Right renal pelvis (tissue), 4 donors: ENCODE measurements at places on chromosomes 7 and 10.

- no peak for DNase-seq
Measured at GRCh38 chr10:91975438-91975837, 51.9 kb downstream of the BTAF1 start.

GRCh38 chr7:124188576-124188975 is 155.7 kb upstream of the TMEM229A start:
- DNase-seq: no peak

DNA sequence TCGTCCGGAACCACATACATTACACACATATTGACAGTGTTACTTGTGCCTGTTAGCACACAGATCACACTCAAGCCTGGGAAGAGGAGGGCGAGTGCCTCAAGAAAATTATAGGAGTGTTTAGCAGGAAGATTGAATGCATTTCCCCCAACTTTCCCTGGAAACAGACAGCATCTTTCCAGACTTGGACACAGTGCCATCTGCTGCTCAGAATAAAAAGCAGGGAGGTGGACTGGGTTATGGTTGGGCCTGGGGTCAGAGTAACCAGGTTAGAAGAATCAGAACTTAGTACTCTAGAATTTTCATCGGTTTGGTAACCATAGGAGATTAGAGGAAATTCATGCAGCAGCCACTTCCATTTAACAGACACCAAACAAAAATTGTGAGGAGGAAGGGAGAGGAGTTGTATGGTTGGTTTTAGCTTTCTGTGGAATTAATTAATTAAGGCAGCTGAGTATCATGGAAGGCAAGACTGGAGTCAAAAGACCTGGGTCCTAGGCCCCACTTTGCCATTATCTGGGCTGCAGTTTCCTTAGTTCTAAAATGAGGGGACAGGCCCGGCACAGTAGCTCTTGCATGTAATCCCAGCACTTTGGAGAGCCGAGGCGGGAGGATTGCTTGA is 43.4 kb upstream of the OPTN start:
- DNase-seq: peak; percentile 8

GRCh38 chr7:71733107-71733870 is 601.3 kb downstream of the GALNT17 start:
- peak; percentile 69 for DNase-seq

- no peak for DNase-seq
Measured at GRCh38 chr10:90136731-90137316, 435.4 kb downstream of the KIF20B start.

DNA sequence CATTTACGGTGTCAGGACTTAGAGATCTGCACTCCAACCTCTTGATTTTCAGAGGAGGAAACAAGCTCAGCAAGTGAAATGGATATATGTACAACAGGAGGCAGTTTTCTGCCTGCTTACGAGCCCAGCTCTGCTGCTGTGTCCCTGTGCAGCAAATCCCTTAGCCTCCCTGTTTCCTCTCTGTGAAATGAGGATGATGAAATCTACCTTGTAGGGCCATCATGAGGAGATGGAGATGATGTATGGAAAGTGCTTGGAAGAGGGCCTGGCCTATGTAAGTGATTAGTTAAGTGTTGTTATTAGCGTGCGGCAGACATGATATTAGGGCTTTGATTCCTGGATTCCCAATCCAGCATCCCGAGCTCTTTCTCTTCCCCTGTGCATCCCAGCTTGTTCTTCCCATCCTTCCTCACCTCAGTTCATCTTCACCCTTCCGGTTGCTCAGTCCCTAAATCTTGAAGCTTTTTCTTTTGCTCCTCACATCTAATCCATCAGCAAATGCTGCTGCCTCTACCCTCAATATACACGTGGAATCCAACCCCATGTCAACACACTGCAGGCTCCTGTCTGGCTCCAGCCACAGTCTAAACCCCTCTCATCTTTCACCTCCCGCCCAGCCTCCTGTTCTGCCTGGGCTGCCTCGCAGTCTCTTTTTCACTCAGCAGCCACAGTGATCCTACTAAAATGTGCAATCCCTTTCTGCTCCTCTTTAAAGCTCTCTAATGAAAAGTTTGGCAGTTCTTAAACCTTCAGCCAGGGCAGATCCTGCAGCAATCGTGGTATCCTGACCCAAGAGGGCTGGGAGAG is 113.8 kb downstream of the MARCHF5 start:
- no peak for DNase-seq

GRCh38 chr7:128201067-128201689 is 39.9 kb upstream of the LEP start:
- DNase-seq: no peak

- DNase-seq: no peak
Measured at GRCh38 chr10:130393342-130393741, 257.2 kb downstream of the GLRX3 start.

DNA sequence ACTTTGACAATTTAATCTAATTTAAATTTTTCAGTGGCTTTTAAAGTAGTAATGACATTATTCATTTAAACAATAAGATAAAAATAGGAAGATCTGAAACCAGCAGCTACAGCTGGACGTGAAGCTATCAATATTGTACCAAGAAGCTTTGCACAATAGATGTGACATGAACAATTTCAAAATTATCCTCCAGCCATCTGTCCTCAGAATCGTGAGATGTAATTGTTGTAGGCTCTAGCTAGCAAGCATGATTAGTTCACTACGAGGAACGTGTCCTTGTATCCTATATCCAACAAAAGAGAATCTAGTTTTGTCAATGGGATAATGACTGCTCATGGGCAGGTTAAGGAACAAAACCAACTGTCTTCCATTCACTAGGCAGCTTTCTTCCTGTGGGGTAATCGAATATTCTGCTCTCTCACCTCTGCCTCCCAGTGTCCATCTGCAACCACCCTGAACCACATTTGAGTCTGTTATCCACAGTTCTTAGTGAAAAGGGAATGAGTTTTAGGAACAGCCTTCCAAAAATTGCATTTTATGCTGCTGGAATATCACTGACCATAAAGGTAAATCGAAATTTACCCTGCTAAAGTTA is 247.3 kb downstream of the PARD3 start:
- DNase-seq: no peak

DNA sequence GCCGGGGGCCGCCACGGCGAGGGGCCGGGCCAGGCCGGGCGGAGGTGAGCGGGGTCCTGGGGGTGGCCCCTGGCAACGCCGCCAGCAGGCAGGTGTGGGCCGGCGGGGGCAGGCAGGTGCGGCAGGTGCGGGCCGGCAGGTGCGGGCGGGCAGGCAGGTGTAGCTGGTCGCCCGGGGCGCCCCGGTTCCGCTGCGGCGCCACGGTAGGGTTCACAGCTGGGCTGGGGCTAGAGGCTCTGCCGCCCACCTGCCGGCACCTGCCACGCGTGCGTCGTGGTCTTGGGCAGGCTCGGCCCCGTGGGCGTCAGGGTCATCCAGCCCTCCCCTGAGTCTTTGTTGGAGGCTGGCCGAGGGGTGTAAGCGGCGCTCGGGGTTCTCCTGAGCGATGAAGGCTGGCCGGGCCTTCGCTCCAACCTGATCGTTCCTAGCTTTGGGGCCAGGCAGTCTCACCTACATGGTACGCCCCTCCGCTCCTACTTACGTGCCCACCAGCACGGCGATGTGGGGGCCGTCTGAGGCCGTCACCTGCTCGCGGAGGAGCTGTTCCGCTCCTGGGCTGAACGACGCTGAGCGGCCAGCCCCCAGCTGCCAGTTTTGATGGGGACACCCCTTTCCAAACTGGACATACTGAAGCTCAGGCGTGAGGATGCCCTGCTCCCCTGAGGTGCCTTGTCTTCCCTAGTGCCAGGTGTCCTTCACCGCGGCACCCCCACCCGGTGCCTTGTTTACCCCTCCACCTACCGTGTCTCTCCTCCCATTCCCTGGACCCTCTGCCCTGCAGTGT is 493 bp downstream of the ZMIZ2 start:
- DNase-seq: no peak

- DNase-seq: no peak
Measured at GRCh38 chr7:391961-392524, 102.1 kb downstream of the FOXL3 start.

DNA sequence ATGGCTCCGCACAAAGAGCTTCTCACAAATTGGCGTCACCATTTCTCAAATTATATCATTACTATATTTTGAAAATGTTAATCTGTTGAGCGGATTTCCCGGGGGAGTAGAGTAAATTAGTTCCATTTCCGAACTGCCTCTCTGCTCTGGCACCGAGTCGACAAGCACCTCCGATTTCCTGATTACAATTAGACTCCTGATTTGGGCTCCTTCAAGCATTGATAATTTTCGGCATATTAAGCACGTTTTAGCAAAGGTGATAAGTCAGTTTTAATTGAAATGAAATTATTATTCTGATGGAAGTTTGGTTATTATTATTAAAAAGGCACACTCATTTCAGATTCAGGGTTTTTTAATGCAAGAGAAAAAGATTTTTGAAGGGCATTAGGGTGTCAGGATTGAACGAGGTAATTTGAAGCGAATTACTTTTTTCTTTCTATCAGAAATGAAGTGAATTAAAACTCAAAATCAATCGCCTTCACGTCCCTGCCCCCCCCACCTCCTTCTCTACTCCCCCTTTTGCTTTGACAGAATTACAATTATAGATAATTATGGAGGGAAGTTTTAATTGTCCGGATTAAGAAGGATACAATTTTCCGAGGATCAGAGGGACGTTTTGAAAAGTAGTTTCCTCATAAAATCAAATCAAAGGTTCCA is 4.0 kb upstream of the UNCX start:
- DNase-seq: no peak
